ENCODE measurements at places on chromosomes 2 and 18.

GRCh38 chr2:31003749-31004148, 134.5 kb downstream of the GALNT14 start:
- DNase-seq: no peak

DNA sequence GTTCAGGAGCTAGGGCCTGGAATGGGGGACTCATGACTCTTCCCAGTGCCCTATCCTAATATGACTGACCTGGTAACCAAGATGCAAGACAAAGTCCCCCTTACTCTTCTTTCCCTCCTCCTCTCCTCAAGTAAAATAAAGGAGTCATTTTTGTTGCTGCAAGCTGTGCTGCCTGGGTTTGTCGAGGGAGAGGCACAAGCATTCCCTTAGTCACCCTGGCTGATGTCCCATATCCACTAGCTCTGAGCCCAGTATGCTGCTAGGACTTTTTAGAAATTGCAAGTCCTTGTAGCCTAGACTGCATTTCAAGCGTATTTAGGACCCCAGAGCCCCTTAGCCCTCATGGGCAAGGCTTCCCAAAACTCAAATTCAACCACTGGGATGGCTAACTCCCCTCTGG, 338.5 kb upstream of the SETBP1 start:
- no peak for DNase-seq

GRCh38 chr2:80019571-80020460, 284.7 kb downstream of the LRRTM1 start:
- no peak for DNase-seq

GRCh38 chr2:186976329-186976728, 127.4 kb upstream of the ZSWIM2 start:
- DNase-seq: no peak

GRCh38 chr2:197073701-197074433, 147.4 kb upstream of the PGAP1 start:
- no peak for DNase-seq

GRCh38 chr2:218002143-218002844, 501 bp downstream of the TNS1 start:
- DNase-seq: no peak

GRCh38 chr2:101038455-101039255, 36.6 kb downstream of the RPL31 start:
- DNase-seq: no peak

- peak; percentile 62 for DNase-seq
Observed at GRCh38 chr2:226802573-226802972, 3.0 kb upstream of the IRS1 start.

GRCh38 chr2:220504938-220505503, 877.6 kb downstream of the SLC4A3 start:
- no peak for DNase-seq

DNA sequence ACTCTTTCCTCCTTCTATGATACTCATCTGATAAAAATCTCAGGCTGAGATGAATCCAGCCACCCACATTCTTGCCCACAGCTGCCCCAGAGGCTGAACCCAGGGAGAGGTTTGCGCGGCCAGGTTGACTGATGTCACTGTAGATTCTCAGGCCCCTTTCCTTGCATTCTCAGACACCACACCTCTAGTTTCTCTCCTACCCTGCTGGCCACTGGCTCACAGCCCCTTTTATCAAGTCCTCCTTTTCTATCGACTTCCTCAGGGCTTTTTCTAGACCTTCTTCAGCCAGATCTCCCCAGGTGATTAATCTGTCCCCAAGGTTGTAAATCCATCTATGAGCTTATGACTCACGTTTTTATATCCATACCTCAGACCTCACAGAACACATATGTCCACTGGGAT, 99.8 kb downstream of the TACR1 start:
- no peak for DNase-seq

GRCh38 chr2:171018522-171018921, 89.5 kb downstream of the GORASP2 start:
- DNase-seq: no peak

- peak; percentile 32 for DNase-seq
Observed at GRCh38 chr2:241064008-241064801, 37.9 kb downstream of the MTERF4 start.

DNA sequence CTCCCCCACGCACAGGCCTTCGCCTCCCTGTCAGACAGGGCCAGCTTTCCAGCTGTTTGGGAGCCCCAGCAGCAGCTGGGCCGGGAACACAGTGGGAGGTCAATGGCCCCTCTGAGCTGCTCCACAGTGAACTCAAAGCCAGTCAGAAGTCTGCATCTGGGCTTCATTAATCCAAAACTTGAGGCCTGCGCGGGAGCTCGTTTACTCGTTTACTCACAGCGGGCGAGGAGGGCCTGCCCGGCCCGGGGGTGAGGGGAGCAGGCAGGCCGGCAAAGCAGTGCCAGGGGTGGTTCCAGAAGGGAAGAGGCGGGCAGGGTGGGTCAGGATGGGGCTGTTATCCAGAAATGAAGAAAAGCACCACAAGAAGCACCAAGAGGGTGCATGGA, 36.8 kb upstream of the SEMA4C start:
- DNase-seq: no peak

GRCh38 chr18:58682429-58683069, 11.3 kb downstream of the MALT1 start:
- DNase-seq: no peak

DNA sequence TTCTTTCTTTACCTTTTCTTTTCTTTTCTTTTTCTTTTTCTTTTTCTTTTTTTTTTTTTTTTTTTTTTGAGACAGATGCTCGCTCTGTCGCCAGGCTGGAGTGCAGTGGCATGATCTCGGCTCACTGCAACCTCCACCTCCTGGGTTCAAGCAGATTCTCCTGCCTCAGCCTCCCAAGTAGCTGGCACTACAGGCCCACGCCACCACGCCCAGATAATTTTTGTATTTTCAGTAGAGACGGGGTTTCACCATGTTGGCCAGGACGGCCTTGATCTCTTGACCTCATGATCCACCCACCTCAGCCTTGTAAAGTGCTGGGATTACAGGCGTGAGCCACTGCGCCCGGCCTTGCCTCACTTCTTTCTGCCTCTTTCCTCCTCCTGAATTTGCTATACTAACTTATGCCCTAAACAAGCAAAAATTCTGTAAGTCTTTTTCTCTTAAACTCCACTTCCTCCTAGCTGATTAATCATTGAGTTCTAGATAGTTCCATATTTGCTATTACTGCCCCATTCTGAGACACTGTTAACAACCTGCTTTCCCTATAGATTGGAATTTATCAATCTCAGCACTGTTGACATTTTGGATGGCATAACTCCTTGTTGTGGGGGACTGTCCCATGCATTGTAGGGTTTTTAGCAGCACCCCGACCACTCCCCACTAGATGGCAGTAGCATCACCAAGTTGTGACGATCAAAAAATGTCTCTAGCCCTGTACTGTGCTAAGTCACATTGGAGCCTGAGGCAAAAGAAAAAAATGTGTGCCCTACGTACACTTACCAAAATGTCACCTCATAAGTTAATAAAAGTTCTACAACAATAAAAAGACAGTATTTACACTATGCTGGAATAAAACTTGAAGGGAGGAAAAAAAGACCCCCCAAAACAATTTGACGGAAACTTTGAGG, 16.4 kb upstream of the THADA start:
- peak; percentile 56 for DNase-seq

- DNase-seq: no peak
Observed at GRCh38 chr2:45130736-45131135, 121.5 kb upstream of the SIX2 start.

- DNase-seq: no peak
Observed at GRCh38 chr2:105188343-105188742, 53.2 kb upstream of the GPR45 start.

- DNase-seq: no peak
Observed at GRCh38 chr2:27507293-27507692, 10.7 kb downstream of the GCKR start.

GRCh38 chr2:163345795-163346573, 389.8 kb downstream of the FIGN start:
- DNase-seq: no peak

GRCh38 chr2:1730015-1730927, 14.0 kb downstream of the PXDN start:
- DNase-seq: no peak

DNA sequence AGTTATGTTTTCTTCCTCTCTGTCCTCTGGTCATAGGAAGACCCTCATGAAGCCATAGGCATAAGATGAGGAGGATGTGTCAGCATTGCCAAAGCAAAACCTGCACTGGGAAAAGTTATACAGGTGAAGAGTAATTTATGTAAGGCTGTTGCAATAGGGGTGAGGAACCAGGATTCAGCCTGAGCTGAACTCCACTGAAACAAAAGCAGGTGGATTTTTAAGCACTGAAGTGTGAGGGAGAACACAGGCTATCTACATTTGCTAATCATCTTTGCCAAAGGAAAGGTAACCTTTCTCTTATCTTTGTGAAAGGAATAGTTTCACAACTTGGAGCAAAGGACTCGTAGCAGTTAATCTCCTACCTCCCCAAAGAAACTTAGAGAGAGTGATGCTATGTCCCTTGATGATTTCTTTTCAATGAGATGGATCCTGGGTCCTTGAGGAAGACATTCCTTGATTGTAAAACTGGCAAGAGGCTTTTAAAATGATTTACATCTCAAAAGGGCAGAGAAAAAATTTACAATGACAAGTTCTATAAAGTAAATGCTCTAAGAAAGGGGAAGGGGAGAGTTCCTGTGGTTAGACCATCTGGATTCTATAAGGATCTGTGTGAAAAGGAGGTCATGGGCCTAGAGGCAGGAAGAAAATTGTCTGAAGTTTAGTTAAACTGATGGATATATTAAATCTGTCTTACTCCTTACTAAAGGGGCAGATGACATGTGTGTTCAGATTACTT, 385.4 kb upstream of the CDH7 start:
- no peak for DNase-seq

Data from central memory CD4-positive, alpha-beta T cell (primary cell).